ENCODE measurements at places on chromosomes 13 and 19.
A peak's percentile ranks its signal among the peaks of the same experiment; 100 is the strongest.

- no peak for DNase-seq
Measured at GRCh38 chr19:34432797-34433196, 4.6 kb downstream of the UBA2 start.

GRCh38 chr13:82934000-82934399 is 948.3 kb downstream of the SLITRK1 start:
- no peak for DNase-seq

DNA sequence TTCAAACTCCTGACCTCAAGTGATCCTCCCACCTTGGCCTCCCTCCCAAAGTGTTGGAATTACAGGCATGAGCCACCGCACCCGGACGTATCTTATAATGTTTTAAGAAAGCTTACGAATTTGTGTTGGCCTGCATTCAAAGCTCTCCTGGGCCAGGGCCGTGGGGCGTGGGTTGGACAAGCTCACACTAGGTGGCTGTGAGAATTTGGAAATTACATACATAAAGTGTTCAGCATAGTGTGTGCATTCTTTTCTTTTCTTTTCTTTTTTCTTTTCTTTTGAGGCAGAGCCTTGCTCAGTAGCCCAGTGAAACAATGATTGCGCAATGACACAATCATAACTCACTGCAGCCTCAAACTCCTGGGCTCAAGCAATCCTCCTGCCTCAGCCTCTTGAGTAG is 2.6 kb downstream of the ZSWIM4 start:
- DNase-seq: no peak

DNA sequence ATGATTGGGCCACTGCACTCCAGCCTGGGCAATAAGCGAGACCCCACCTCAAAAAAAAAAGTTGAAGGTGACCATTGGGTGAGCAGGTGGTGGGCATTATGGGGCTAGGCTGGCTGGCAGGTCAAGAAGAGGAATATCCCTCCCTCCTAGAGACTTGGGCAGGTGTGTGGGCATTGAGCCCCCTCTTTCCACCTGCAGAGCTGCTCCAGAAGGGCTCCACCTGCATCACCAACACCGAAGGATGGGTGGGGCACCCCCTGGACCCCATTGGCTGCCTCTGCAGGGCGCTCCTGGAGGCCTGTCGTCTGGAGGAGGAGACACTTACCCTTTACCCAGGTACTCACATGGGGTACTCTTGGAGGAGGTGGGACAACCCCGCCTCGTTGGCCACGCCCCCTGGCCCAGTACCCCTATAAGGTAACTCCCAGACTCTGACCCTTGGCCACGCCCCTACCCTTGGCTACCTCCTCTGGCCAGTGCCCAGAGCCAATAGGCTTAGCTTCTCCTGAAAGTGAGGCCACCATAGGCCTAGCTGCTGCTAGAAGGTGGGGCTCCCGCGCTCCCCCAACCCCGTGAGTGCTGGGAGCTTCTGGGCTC is 21.9 kb downstream of the ZSWIM4 start:
- DNase-seq: no peak

GRCh38 chr13:42218576-42218975 is 53.4 kb upstream of the AKAP11 start:
- no peak for DNase-seq

DNA sequence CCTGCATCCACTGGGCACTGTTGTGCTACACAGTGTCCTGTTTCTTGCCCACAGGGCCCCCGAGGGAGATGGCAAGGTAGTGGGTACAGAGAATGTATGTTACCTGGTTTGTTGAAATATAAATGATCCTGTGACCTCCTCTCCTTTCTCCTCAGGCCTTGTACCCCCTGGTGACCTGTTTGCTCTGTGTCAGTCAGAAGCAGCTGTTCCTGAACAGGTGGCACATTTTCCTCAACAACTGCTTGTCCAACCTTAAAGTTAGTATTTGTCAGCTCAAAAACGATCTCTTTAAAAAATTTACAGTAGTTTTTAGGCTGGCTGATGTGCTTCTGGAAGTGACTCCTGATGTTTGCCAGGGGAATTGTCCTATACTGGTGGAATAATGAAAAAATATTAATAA is 105.1 kb downstream of the FRY start:
- no peak for DNase-seq

GRCh38 chr13:107461751-107462150 is 753.6 kb downstream of the LIG4 start:
- DNase-seq: no peak

GRCh38 chr13:54676526-54677113 is 1648.0 kb downstream of the OLFM4 start:
- DNase-seq: no peak

- no peak for DNase-seq
Measured at GRCh38 chr19:34259367-34260095, 5.2 kb downstream of the GARRE1 start.

DNA sequence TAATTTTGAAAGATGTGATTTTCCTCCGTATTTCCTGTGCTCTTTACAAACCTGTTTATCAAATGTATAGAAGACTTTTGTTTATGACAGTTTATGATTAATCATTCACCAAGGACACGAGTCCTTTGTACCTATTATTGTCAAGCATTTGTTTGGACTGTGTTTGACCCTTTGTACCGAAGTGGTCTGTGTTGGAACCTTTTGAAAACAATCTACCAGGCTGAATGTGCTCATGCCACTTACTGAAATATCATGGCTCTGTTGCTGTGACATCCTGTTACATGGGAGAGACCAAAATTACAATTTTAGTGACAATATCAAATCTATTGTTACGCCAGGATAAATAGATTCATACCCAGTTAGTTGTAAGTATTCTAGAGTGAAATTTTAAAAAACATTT is 193.6 kb downstream of the IRS2 start:
- DNase-seq: no peak

DNA sequence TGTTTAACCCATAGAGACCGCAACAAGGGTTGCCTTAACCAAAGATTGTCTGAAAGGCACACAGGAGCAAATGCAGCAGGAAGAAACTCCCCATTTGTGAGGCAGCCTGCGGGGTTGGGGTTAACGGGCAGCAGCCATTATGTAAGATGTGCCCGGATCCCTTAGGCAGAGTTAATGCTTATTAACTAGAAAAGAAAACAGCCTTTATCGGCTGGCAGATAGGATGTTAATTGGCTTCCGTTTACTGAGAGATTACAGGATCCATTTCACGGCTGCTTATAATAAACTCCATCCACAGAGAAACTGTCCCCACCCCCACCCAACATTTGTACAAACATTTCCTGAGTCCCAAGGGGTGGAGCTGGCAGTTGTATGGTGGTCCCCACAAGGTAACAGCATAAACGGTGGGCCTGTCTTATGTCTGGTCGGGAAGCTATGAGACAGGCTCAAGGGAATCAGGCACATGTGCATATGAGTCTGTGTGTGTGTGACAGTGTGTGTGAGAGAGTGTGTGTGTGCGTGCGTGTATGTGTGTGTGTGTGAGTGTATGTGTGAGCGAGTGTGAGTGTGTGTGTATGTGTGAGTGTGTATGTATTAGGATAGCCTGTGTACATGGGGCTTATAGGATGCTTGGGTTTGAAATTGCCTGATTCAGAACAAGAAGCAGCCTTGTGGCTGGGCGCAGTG is 10.5 kb downstream of the SLC25A42 start:
- no peak for DNase-seq

GRCh38 chr19:33281296-33281926 is 20.9 kb downstream of the CEBPA start:
- no peak for DNase-seq

DNA sequence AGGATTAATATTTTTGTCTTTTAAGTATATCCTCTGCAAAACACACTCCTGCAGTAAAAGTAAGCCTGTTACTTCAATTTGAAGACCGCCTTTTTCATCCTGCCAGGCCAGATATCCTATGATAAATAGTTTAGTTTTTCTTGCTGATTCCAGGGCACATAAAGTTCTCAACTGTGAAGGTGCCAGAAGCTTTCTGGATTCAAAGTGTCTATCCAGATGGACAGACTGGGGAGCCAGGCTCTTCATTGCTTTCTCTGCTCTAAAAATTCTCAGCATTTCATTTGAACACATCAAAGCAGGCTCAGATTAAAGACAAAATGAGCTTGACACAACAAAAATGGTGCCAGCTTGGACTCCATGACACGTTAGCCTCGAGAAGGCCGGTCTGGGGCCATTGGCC is 53.6 kb upstream of the UBL3 start:
- DNase-seq: no peak

DNA sequence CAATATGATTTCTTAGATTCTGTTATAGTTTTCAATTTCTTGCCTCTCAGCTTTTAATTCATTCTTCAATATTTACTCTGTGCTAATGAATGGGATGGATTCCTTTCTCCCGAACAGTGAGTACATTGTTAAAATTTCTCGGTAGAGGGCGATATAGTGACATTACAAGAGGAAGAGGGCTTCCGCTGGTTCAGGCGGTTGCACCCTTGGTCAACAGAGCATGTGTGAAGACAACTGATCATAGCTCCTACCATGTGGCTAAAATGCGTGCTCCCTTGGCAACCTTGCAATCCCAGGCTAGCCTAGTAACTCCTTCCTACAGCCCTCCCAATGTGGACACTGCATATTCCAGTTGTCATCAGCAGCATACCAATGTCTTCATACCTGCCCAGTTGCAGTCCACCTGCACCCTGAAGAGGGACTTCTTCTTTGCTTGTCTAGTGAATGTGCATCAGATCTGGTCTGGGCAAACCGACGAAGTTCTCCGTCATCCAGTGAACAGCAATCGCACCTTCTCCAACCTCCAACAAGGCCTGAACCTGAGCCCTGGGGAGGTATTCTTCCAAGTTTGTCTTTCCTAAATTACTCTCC is 653.0 kb upstream of the GPC6 start:
- DNase-seq: no peak

- DNase-seq: no peak
Measured at GRCh38 chr19:18156268-18156667, 3.3 kb downstream of the PIK3R2 start.

DNA sequence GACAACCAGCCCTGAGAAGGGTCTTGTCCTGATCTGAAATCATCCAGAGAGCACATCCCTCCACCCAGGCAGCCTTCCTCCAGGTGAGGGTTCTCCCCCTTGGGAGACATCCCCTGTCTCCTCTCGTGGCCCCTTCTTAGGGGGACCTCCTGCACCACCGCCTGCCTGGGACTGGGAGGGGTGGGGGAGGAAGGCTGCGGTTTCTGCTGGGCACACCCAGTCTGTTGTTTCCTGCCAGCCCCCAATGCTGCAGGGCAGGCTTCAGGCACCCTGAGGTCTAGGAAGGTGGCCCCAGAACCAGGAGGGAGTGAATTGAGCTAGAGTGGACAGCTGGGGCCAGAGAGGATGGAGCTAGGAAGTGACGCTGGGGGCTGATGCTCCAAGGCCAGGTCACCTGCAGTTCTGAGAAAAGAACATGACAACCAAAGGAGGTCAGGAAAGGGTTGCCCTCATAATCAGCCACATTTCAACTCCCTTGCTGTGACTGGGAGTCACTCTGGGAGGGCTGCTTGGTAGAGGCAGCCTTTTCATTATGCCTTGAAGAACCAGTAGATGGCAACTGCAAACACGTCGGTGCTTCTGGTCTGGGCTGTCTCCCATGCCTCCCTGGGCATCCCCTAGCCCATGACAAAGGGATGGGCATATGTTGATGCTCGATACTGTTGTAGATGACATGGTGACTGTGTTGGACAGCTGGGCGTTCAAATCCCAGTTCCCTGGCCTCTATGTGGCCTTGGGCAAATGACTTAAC is 1.4 kb downstream of the ARHGEF18 start:
- no peak for DNase-seq

GRCh38 chr13:73231471-73231870 is 172.7 kb downstream of the KLF5 start:
- DNase-seq: no peak

DNA sequence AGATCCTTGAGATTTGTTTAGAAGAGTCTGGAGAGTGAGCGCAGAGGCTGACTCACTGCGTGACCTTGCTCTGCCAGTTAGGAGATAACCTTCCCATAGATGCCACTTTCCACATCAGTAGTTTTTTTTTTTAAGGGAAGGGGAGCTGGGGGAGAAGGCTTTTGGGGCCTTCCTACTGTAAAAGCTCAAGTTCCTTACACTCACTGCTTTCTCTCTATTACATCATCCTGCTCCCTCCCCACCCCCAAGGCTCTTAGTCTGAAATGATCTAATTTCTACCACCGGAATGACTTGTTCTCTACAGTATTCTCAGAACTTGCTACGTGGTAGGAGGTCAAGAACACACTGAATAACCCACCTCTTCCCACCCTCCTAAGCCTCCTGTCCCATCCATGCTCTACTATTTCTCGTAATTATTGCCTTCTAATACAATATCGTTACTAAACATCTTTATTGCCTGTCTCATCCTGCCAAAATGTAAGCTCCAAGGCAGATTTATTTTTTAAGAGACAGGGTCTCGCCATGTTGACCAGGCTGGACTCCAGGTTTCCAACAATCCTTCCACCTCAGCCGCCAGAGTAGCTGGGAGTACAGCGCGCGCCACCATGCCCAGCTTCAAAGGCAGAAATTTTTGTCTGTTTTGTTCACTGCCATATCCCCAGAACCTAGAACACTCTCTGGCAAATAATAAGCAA is 1.2 kb downstream of the LONP1 start:
- peak; percentile 52 for DNase-seq

- no peak for DNase-seq
Measured at GRCh38 chr13:88118952-88119351, 447.8 kb downstream of the SLITRK5 start.

DNA sequence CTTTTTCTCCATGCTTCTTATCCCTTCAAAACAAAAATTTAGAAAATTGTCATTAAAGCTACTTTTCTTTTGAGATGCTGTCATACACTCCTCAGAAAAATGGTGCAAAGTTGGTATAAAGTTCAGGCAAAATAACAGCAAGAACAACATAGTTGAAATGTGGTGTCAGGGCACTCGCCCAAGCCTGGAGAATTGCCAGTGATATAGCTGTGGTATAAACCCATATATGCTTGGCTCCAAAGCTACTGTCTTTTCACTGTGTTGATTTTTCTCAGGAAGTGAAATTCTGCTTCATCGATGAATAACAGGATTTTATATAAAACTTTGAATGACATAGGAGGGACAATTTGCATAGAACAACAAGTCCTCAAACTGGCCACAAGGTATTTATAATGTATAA is 2532.9 kb downstream of the PCDH9 start:
- no peak for DNase-seq

DNA sequence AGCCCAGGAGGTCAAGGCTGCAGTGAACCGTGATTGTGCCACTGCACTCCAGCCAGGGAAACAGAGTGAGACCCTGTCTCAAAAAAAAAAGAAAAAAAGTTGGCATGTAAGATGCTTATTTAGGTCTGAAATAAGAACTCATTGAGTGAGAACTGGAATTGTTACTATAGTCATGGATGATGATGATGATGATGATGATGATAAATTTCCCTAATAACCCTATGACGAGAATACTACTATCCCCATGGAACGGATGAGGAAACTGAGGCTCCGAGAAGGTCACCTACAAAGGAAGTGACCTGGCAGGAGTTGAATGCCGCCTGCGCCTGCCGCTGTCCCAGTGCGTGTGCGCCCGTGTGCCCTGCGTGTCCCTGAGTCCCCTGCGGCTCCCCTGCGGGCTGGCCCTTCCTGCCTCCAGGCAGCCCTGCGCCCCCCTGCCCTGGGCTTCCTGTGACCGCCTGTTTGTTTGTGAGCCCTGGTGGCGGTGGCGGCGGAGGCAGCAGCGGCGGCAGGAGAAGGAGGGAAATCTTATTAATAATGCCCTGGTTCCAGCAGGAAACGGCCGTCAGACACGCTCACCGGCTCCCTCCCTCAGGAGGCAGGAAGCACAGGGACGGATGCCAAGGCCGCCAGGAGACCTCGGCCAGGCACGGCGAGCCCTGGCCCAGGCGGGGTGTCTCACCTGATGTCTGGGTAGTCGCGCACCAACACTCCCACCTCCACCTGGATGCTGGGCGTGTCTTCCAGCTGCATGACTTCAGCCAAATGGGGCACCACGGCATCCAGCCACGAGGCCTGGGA is 29.6 kb downstream of the EXOC3L2 start:
- no peak for DNase-seq

All from HS-5 (cell line).